ENCODE measurements at places on chromosomes 2 and 18.

DNA sequence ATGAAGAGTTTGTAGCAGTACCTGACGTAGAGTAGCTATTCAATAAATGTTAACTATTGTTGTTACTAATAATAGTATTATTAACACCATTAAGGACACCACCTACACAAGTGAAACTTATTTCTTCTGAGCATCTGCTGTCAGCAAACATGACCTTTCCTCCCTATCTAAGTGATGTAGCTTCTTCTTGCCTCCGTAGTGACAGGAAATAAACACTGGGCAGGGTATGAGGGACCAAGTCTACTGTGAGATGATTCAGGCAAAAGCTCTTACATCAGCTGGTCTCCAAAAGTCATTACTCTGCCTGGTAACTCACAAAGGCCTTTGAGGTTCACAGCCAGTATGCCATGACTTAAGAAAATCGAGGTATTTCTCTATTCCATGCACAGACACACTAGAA, 750.5 kb downstream of the CPS1 start:
- no peak for DNase-seq

- DNase-seq: no peak
These were observed 38.1 kb upstream of the TGIF1 start for GRCh38 chr18:3411854-3412268.

- no peak for DNase-seq
These were observed 118.6 kb upstream of the EML6 start for GRCh38 chr2:54604871-54605270.

DNA sequence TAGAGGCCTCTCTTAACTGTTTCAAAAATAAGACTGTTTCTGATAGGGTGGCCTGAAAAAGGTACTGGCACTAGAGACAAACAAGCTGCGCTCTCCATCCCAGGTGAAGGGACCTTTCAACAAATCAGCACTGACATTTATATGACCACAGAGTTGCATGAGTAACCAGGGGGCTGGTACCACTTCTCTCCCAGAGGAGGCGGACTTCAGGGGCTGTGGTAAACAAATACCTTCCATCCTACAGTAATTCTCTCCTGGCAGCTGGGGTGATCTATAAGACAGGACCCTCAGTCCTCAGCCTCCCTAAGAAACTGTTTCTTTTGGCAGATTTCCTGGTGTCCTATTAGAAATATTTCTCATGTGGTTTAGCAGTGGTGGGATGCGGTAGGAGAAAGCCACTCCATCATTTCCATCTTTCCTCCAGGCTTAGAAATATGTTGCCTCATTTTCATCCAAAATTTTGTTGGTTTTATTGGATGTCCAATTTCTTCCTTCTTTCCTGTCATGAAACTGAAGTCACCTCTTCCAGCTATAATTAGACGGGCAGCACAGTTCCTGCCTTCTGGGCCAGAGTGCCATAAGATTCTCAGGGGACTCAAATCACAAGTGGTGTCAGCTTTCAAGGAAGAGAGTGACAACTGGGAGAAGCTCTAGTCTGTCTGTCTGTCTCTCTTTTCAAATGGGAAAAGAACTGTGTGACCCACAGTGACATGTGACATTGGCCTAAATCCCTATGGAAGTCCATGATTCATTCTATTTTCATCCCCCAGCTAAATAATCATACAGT, 96.4 kb downstream of the CYRIA start:
- DNase-seq: no peak

DNA sequence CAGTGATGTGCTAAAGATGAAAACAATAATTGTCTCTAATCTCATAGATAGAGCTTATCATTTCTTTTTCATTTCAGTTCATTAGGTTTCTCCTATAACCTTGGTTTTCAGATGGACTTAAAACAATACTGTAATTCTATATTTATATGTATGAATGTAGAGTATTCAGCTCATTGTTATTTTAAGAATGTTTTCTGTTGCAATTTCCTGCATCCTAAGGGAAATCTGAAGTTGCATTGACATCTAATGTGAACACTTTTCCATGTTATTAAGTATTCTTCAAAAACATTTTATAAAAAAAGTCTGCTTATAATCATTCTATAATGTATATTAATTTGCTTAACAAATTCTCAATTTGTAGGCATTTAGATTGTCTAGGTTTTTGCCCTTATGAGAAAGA, 288.9 kb downstream of the XIRP2 start:
- no peak for DNase-seq

GRCh38 chr18:46013484-46014189, 46.5 kb upstream of the EPG5 start:
- no peak for DNase-seq

- DNase-seq: no peak
These were observed 282.1 kb upstream of the FSIP2 start for GRCh38 chr2:185456517-185456916.

DNA sequence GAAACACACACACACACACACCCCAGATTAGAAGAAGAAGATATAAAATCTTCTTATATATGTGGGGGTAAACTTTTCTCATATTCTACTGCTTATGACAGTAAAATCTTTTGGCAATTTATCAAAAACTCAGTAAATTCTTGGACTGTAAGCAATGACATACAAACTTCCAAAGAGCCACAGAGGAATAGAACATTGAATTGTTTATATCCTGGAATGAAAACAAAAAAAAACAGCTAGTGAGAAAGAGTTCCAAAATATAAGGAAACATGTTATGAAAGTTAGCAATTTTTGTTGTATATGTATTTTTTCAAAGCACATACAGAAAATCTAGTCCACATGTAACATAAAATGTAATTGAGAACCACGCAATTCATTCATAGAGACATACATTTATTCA, 764.9 kb downstream of the DSC3 start:
- DNase-seq: no peak

- DNase-seq: no peak
These were observed 8.2 kb downstream of the WDFY1 start for GRCh38 chr2:223936862-223937326.

GRCh38 chr18:31591628-31592027, at the start of gene TTR:
Gene TTR (plus strand): TSS chr18:31591877. CDS start chr18:31591903, 26 bp downstream.
- DNase-seq: no peak

DNA sequence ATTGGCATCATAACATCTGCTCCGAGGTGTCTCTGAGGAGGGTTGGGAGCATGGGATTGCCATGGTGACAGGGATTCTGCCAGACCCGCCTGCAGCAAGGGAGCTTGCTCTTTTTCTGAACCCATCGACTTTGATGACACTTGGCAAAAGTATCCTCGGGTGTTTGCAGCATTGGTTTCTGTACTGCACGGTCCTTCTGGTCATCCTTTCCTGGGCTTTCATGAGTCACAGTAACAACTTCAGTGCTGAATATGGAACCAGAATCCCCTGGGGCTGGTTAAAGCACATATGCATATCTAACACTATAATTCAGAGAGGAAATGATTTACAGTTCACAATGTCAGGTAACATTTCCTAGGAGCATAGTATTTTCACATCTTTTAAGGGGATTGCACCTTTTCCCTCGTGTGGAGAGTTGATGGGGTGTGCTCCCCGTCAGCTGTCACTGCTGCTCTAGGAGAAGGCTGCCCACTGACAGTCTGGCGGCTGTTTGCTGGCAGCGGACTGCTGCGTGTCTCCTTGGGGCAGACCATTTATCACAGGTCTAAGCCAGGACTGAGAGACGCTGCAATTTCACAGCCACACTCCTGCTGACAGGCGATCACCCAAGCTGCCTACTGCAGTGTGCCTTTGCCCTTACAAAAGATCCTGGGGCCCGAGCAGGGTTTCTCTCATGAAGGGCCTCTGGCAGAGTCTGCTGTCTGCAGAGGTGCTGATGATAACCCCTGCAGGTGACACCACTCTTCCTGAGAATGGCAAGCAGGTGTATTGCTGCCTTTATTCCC, 425.3 kb downstream of the THSD7B start:
- no peak for DNase-seq

DNA sequence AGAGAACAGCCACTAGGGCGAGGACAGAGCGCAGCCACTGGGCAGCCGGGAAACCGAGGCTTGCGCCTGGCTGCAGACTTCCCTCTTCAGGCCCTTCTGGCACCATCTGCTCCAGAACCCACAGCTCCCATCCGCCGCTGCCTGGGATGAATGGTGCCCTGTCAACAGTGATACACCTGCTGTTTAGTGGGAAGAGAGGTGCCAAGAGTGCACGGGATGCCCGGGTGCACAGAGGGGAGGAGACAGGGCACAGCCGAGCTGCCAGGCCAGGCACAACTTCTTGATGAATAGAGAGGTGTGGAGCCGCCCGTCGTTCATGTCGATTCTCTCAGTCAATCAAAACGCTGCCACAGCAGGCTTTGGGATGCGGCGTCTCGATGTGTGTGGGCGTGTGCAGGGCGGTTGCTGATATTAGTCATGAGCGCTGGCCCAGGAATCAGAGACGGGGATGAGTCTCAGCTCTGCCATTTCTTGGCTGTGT, 39.5 kb downstream of the RRM2 start:
- no peak for DNase-seq

DNA sequence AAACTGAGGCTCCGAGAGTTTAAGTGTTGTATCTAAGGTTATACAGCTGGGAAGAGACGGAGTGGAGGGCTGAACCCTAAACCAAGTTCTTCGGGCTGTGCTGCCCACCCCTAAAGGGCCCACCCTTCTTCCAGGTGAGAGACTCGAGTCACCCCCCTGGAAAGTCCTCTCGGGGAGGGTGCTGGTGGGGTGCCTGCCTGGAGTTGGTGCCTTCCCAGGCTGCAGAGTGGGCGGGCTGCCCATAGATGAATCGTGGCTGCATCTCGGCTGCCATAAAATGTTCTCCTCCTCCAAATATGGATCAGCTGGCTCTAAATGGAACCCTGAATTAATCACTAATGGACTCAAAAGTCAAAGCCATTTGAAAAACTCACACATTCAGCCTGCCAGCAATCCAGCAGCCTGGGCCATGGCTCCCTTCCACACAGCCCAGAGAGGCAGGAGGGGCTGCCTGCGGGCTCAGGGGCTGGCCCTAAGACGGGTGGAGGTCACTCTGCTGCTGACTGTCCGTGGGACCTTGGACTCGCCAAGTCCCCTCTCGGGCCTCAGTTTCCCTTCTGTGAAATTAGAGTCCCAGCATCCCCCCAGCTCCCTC, 7.7 kb downstream of the CIB4 start:
- no peak for DNase-seq

DNA sequence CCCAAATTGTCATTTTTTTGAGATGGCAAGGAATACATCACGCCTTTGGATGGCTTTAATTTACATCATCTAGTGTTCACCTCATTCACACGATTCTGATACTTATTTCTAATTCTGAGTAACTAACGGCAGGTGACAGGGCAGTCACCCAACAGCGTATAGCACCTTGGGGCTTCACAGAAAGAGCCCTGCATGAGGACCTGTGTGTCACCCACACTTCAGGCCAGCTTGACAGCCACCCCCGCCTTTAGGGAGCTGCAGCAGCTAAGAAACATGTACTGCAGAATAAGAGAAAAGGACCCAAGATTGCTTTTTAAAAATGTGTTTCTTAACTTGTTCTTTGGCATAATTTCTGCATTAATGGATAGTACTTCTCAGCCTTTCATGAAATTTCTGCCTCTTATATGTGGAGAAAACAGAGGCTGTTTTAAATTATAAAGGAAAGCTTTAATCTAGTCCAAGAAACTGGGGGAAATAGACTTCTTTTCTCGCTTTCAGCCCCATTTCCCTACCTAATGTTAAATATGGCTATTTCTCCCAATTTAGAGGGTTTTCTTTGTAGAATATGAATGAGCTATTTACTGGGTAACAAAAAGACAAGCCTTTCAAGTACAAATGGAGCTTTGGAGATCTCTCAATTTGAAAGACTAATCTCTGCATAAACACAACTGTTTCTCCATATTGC, 245.1 kb downstream of the LDLRAD4 start:
- DNase-seq: no peak

Data from stimulated activated CD8-positive, alpha-beta memory T cell treated with anti-CD3 and anti-CD28 coated beads, Interleukin-2, amount 100 ng/mL, for 1 hour (primary cell).